ENCODE measurements at places on chromosomes 11 and 22.

- peak; percentile 33 for DNase-seq
Observed at GRCh38 chr22:34414467-34415440, 494.5 kb upstream of the LARGE1 start.

DNA sequence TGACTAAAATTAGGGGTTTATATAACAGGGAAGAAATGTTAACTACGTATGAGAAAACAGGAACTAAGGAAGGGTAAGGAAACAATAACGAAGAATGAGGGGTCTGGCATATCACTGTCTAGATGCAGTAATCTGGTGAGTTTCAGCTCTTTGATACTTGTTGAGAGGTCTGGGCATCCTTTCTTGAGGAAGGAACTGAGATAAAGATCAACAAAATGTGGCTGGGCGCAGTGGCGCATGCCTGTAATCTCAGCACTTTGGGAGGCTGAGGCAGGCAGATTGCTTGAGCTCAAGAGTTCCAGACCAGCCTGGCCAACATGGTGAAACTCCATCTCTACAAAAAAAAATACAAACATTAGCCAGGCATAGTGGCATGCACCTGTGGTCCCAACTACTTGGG, 2.7 kb downstream of the DCDC1 start:
- DNase-seq, result no peak

- DNase-seq, result peak; percentile 73
Observed at GRCh38 chr11:65492637-65493366, 6.0 kb upstream of the MALAT1 start.

GRCh38 chr11:96045622-96046456, 121.9 kb upstream of the MTMR2 start:
- no peak for DNase-seq

DNA sequence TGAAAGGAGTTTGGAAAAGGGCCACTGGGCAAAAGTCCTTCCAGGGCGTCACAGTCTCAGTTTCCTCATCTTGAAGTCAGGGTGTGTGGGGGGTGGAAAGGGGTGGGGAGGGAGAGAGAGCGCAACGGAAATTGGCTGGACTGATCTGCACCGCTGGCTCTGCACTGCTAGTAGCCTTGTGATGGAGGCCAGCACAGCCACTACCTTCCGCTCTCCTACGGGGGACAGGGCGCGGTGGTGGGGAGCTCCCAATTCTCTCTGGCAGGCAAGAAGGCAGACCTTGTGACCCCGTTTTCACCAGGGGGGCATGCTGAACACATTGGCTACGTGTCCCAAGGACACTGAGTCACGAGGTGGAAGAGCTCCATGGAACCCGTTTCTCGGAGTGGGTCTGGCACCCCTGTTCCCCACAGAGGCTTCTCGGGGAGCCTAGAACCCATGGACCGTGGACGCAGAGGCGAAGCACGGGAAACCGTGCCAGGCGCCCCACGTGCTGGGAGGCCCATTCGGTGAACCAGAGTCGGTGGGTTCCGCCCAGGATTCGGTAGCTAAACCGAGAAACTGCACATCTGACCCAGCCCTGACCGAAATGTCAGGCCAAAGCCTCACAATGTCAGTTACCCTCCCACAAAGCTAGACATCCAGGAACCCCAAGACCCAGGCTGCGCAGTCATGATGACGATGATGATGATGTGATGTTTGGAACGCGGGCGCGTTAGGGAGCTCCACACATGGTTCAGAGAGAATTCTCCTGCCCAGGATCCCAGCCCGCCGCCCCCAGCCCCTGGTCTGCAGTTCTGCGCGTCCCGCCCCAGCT, 28.3 kb upstream of the WNT11 start:
- peak; percentile 48 for DNase-seq

- DNase-seq, result no peak
Observed at GRCh38 chr22:20137671-20138416, 6.2 kb downstream of the ZDHHC8 start.

DNA sequence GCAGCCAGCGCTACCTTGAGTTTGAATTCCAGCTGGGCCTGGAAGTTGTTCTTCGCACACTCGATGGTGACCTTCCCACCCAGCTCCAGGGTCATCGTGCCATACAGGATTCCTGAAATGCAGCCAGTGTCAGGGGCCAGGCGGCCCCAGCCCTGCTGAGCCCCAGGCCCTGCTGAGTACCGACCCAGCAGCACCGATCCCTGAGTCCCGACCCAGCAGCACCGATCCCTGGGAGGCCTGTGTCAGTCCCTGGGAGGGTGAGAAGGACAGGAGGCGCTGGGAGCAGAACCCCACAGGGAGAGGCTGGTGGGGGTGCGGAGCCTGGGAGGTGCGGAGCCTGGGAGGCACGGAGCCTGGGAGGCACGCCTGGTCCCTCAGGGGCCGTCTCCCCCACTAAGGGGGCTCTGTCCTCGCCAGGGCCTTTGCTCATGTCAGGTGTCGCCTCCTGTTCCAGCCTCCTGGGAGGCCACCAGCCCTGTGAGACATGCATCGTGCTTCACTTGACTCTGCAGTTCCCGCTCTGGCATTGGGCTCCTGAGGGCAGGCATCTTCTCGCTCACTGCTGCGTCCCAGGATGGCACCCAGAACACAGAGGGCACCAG, 37.1 kb upstream of the CARS1 start:
- no peak for DNase-seq

DNA sequence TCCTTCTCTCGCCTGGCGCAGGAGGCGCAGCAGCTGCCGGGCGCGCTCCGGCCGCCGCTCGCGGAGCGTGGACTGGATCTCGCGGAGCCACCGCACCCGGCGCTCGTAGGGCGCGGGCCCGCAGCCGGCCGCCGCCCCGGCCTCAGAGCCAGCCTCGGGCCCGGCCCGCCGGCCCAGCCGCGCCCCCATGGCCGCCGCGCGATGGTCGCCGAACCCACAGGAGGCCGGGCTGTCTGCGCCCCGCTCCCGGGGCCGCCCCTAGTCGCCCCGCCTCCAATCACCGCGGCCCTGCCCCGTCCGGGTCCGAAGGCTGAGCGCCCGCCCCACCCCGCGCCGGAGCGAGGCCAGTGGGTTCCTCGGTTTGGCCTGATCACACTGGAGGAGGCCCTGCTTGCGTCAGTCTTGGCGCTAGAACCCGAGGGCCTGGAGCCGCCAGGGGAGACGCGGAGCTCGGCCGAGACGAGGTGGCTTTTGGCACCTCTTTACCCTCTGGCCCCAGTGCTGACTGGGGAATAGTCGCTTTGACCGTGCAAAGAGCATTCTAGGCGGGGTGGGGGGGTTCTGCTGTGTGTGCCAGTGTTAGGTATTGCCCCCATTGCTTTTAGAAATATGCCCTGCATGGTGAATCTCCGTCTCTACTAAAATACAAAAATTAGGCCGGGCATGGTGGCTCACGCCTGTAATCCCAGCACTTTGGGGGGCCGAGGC, at the start of gene LRRC75B:
TSS of gene LRRC75B (minus strand) at position 223 of the 708 bp plus-strand sequence. CDS start at position 189, 34 bp downstream.
- DNase-seq, result peak; percentile 47

- peak; percentile 17 for DNase-seq
Observed at GRCh38 chr11:19903620-19904069, 191.0 kb downstream of the NAV2 start.

- no peak for DNase-seq
Observed at GRCh38 chr11:19253153-19253745, 12.5 kb upstream of the E2F8 start.

DNA sequence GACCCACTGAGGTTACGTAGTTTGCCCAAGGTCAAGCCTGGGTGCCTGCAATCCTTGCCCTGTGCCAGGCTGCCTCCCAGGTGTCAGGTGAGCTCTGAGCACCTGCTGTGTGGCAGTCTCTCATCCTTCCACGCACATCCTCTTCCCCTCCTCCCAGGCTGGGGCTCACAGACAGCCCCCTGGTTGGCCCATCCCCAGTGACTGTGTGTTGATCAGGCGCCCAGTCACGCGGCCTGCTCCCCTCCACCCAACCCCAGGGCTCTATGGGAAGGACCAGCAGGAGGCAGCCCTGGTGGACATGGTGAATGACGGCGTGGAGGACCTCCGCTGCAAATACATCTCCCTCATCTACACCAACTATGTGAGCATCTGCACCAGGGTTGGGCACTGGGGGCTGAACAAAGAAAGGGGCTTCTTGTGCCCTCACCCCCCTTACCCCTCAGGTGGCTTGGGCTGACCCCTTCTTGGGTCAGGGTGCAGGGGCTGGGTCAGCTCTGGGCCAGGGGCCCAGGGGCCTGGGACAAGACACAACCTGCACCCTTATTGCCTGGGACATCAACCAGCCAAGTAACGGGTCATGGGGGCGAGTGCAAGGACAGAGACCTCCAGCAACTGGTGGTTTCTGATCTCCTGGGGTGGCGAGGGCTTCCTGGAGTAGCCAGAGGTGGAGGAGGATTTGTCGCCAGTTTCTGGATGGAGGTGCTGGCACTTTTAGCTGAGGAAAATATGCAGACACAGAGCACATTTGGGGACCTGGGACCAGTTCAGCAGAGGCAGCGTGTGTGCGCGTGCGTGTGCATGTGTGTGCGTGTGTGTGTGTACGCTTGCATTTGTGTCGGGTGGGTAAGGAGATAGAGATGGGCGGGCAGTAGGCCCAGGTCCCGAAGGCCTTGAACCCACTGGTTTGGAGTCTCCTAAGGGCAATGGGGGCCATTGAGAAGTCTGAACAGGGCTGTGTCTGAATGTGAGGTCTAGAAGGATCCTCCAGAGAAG, 1.6 kb downstream of the GSTP1 start:
- no peak for DNase-seq

DNA sequence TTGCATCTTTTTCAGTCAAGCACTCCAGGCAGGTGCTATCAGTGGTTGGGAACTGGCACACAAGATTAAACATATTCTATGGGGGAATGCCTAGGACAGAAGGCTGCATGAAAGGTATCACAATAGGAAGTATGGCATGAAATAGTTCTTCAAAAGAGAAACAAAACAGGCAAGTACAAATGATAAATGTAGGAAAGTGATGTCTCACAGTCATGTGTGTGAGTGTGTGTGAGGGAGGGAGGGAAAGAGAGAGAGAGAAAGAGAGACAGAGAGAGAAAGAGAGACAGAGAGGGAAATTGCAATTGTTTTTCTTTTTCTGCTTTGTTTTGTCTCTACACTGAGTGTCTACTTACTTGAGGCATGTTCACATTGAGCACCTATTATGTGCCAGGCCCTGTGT, 456.3 kb downstream of the MIAT start:
- DNase-seq, result no peak

- no peak for DNase-seq
Observed at GRCh38 chr11:95163106-95163505, 67.9 kb downstream of the SESN3 start.

GRCh38 chr11:100923555-100923954, 206.1 kb downstream of the PGR start:
- no peak for DNase-seq

DNA sequence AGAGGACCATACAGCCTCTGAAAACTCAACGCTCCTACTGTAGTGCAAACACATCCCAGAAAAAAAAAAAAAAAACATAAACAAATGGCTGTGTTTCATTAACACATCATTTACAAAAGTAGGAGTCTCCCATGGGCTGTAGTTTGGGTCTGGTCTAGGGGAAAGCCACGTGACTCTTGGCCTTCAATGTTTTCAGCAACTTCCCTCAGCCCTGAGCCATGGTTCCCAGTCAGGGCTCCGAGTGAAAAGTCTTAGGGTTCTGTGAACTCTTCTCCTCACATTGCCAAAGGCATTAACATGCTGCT, 58.5 kb downstream of the CSNK2A3 start:
- no peak for DNase-seq

DNA sequence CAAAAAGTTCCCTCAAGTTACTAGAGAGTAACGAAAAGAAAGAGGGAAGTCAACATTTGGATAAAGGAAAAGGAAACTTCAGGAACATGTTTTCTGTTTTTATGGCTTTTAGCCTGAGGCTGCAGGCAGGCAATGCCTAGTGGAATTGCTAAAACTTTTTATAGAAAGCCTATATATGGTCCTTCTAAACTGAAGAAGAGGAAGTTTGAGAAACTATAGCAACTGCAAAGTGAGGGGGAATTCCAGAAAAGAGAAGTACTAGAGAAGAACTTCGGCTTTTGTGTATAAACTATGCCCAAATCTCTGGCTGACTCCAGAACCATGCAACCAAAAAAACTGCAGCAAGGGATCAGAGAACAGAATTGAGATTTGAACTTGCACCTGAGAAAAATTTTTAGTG, 74.3 kb upstream of the ARHGAP42 start:
- DNase-seq, result no peak

DNA sequence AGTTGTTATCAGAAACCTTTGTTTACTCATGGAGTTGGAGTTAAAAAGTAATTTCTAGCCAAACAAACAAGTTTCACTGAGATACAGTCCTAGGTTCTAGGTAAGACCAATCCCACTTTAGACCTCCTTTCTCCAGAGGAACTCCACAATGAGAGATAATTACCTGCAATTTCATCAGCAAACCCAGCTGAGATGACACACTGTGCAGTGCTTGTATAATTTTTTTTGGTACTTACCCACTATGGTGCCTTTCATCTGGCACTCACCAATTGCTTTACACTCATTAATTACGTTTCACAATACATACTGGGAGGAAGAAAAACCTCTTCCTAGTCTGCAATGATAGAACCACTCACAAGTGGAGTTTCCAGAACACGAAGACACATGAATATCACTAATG, 1.8 kb upstream of the MUC15 start:
- no peak for DNase-seq

DNA sequence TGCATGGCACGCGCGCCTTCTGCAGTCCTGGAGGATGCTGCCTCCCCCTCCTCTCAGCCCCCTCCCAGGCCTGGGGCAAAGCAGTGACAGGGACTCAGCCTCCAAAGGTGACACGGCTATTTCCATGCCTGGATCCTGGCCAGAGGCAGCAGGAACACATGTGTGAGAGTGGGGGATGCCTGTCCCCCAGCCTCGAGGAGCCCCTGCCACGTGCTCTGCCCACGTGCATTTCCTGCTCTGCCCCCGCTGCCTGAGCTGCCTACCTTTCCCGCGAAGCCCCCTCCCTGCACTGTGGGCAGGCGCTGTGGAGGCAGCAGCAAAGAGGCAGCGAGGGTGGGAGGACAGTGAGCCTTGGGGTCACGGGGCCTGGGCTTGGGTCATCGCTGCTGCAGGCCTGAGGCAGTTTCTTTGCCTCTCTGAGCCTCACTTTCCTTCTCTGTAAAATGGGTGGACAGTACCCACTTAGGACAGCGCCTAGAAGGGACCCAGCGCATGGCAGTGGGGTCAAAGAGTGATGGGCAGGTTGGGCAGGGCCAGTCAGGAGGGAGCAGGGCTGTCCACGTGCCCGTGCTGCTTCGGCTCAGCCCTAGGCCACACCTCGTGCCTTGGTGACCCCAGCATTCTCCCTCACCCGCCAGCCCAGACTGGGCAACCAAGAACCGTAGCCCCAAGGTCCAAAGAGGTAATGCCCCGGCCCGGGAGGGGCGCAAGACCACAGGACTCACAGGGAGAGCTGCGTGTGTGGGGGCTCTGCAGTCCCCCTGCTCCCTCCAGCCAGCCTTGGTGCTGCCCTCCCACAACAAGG, 48.6 kb downstream of the FLRT1 start:
- no peak for DNase-seq

All from stimulated activated naive B cell treated with anti-CD40 and anti-IgM and Interleukin-4, amounts not matched to agents 10 μg/mL and 1 μg/mL and 100 μg/mL, for 72 hours (primary cell).